Fibroblast of skin of right quadriceps (primary cell): ENCODE measurements at places on chromosomes 6 and 20.

- no peak for DNase-seq
Measured at GRCh38 chr6:157982102-157982562, 469 bp downstream of the SYNJ2 start.

- DNase-seq, result no peak
Measured at GRCh38 chr6:39602601-39603519, 122.3 kb downstream of the KIF6 start.

GRCh38 chr20:51985013-51985415 is 182.7 kb upstream of the SALL4 start:
- peak; percentile 99 for DNase-seq

- DNase-seq, result no peak
Measured at GRCh38 chr6:30006170-30007131, 54.6 kb upstream of the POLR1H start.

DNA sequence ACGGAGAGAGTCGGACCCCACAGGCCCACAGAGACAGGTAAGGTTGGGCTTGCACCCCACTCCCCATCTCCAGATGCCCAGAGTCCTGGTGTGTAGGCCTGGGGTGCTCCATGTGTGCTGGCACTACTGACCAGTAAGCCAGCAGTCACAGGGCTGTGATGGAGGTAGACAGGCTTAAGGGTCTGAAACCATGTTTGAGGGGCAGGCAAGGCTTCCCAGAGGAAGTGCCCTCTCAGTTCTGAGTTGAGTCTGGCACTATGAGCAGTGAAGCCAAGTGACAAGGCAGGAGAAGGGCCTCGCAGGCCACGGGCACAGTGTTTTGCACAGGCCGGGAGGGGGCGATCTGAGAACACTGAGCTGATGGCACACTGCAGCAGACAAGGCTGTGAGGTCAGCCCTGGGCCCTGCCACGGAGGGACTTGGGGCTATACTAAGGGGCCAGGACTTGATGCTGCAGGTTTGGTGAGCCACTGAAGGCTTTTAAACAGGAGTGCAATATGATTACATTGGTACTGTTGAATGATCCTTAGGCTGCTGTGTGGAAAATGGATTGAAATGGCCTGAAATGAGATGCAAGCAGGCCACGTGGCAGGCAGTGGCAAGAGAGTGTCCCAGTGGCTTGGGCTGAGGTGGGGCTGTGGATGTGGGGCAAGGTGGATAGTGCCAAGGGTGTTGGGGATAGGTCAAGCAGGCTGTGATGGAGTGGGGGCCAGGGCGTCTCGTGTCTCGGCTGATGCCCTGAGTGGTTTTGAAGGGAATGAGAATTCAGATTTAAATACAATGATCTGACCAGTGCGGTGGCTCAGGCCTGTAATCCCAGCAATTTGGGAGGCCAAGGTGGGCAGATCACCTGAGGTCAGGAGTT is 20.3 kb downstream of the TTBK1 start:
- DNase-seq, result peak; percentile 57

DNA sequence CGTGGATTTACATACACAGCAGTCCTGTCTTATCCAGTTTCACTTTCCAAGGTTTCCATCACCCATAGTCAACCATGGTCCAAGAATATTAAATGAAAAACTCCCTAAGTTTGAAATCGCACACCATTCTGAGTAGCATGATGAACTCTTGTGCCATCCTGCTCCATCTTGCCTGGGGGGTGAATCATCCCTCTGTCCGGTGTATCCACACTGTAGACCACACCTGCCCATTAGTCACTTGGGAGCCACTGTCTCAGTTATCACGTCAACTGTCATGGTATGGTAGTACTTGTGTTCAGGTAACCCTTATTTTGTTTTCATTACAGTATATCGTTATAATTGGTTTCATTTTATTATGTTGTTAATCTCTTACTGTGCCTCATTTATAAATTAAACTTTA is 38.5 kb downstream of the PTGIS start:
- DNase-seq, result no peak

DNA sequence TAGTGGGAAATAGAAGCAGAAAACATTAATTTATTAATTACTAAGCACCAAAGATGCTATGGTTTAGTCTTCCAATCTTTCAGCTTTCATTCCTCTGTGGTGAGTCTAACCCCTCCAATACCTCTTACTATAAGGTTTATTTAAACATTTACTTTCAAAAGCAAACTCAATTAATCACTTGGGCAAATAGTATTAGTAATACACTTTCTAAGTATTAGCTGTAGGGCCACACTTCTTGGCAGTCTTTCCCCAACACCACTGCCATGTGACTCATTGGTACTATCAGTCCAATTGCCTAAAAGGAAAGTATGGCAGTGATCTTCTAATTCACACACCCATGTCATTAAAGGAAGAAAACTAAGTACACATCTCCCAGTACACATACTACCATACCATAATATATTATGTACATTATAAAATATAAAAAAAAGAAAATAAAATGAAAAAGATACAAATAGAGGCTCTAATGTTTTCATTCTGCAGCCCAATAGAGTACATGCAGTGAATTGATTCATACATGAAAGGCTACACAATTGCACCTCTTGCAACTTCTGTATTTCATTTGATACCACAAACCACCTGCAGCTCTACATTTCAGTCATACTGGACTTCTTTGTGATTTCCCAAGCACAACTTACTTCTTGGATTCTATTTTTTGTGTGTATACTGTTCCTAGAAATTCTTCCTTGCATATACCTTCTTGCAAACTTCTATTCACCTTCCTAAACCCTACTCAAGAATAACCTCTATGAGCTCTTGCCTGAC is 218.6 kb downstream of the PKHD1 start:
- no peak for DNase-seq

DNA sequence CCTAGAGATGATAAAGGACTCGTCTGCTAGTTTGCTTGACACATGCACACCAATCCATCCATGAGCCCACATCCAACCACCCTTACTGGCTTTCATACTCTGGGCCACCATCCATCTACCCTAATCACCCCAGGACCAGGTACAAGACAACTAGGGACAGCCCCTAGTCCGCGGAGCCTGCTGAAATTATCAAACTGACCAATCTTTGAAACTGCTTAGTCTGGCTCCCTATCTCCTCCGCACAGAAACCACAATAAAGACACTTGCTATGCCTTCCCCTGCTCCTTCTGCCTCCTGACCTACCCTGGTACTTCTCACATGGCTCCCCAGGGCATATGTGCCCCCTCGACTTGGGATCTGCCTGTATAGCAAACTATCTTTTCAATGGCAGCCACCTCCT is 33.1 kb downstream of the PXDC1 start:
- no peak for DNase-seq

GRCh38 chr20:58251979-58252591 is 23.6 kb upstream of the ANKRD60 start:
- peak; percentile 89 for DNase-seq

DNA sequence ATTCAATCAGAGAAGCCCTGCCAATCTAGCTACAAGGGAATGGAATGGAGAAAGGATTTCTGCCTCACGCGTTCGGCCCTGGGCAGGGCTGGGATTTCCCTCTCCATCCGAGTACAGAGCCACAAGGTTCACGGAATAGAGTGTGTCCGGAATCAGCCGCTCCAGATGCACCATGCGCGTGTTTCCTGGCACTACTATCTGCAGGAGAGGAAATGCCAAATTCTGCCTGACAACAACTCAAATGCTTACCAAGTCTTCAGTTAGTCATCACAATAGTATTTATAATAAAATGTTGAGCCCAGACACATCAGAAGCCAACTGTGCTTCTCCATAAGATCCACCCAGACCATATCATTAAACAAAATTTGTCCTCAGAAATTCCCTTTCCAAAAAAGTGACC is 75.1 kb downstream of the COL12A1 start:
- DNase-seq, result peak; percentile 67
